Suprapubic skin (tissue), 4 donors: ENCODE measurements at places on chromosomes 1 and 21.

DNA sequence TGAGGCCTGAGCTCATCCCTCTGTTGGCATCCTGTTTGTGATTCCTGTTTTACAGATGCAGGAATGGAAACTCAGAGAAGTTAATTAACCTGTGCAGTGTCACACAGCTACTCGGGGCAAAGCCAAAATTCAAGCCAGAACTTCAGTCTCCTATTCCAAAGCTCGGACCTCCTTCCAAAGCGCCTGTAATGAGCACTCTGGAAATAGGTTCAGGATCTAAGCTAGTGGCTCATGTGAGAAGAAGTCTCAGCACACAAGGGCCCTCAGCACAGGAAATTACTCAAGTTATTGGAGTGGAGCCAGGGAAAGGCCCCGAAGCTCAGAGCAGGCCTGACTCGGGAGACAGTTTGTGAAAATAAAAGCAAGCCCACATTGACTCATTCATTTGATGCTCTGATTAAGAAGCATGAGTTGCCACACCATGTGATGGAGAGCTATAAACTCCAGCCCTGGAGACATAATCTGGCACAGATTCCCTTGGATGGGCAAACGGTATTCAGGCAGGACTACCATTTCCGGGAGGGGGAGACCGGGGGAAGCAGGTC lies 50.6 kb upstream of the LYST start:
- H3K4me3 ChIP-seq, result no peak overlapping the region
- H3K27me3 ChIP-seq, result no peaks in the 10 kb centered on the region
- DNase-seq, result peak; percentile 86
- H3K4me1 ChIP-seq, result peaks cover 55% of the 10 kb centered on the region
- H3K36me3 ChIP-seq, result no peaks in the 10 kb centered on the region
- peak overlapping the region; percentile 81 for H3K27ac ChIP-seq

DNA sequence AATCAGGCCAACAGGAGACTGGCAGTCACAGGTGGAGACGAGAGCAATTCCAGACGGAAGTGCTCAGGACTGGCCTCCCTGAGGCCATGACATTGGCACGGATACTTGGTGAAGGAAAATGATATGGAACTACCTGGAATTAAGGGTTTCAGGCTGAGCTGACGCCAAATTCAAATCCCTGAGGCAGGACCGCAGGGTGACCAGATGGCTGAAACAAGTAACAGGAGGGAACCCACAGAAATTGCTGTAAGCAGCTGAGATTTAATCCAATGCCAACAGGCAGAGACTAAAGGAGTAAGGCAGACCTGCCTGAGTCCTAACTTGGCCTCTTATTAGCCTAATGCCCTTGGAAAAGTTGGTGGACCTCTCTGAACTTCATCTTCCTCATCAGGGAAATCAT lies 76.2 kb downstream of the ERG start:
- no peaks in the 10 kb centered on the region for H3K27me3 ChIP-seq
- H3K4me3 ChIP-seq, result no peak overlapping the region
- no peaks in the 10 kb centered on the region for H3K36me3 ChIP-seq
- no peak overlapping the region for H3K27ac ChIP-seq

DNA sequence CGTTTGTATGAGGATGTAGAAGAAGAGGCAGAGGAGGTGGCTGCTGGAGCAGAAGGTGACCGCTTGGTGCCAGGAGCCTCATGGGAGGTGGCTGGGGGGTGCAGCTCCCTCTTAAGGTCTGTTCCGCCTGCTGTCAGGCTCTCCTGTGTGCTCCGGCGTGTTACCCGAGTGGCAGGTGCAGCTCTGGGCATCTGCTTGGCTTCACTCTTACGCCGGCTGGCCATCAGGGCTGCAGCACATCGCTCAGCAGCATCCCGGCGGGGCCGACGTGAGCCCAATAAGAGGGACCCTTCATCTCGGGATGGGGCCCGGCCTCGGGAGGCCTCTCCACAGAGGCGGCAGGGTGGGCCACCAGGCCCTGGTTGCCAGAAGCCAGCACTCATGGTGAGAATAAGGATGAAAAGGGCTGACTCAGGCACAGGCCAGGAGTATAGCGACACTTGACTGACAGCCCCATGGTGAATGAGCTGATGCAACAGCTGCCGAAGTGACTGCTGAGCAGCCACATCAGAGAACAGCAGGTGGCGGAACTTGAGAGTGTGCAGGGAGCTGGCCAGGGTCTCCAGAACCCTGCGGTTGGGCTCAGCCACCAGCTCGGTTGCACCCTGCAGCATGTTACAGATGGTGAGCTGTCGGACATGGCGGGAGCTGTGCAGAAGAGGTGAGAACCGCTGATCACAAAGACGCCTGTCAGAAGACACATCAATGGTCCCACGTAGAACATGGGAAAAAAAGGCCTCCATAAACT lies 17.5 kb downstream of the LRRC41 start:
- H3K27me3 ChIP-seq, result no peaks in the 10 kb centered on the region
- H3K36me3 ChIP-seq, result peaks cover 61% of the 10 kb centered on the region
- no peaks in the 10 kb centered on the region for H3K4me1 ChIP-seq
- H3K27ac ChIP-seq, result no peak overlapping the region
- no peak for DNase-seq

DNA sequence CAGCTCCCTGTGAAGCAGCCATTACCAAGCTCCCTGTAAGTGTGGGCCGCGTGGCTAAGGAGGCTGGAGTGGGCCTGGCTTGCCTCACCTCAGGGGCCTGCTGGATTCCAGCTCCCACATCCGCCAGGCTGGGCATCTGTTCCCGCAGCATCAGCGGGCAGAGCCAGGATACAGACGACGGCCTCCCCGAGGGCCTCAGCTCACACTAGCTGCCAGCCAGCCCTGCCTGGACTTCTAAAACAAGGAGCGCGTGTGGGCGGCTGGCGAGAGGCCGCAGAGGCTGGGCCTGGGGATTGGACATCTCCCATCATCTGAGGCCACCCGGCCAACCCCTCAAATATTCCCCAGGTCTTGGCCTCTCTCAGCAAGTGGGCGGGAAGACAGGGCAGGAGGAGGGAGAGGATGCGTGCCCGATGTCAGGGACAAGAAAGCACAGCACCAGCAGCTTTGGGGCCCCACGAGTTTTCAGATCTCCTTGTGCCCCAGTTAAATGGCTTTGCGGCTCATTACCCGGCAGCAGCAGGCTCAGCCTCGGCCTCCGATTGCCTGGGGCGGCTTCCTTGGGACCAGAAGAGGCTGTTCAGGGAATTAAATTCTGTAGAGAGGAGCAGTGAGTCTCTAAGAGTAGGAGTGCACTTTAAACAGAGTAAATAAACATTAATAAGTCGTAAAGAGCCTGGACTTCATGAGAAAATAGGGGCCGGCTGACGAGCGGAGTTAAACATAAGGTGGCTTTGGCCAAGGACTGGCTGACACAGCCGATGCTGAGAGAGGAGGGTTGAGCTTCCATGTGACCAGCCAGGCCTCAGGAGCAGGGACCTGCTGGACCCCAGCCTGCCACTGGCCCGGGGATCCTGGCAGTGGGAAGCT lies 208.9 kb upstream of the C1orf174 start:
- H3K27me3 ChIP-seq, result peaks cover 13% of the 10 kb centered on the region
- no peaks in the 10 kb centered on the region for H3K4me1 ChIP-seq
- H3K36me3 ChIP-seq, result no peaks in the 10 kb centered on the region
- peak; percentile 35 for DNase-seq
- no peak overlapping the region for H3K27ac ChIP-seq

GRCh38 chr21:34086887-34087306 lies 13.5 kb downstream of the MRPS6 start:
- H3K4me1 ChIP-seq, result peaks cover 11% of the 10 kb centered on the region
- H3K27me3 ChIP-seq, result no peaks in the 10 kb centered on the region
- H3K36me3 ChIP-seq, result no peaks in the 10 kb centered on the region
- no peak overlapping the region for H3K27ac ChIP-seq
- no peak for DNase-seq
- no peak overlapping the region for H3K4me3 ChIP-seq

GRCh38 chr1:25184001-25184762 lies 48.1 kb downstream of the SYF2 start:
- H3K36me3 ChIP-seq, result no peaks in the 10 kb centered on the region
- H3K4me3 ChIP-seq, result no peak overlapping the region
- no peak overlapping the region for H3K27ac ChIP-seq
- peaks cover 5% of the 10 kb centered on the region for H3K4me1 ChIP-seq
- no peak for DNase-seq

DNA sequence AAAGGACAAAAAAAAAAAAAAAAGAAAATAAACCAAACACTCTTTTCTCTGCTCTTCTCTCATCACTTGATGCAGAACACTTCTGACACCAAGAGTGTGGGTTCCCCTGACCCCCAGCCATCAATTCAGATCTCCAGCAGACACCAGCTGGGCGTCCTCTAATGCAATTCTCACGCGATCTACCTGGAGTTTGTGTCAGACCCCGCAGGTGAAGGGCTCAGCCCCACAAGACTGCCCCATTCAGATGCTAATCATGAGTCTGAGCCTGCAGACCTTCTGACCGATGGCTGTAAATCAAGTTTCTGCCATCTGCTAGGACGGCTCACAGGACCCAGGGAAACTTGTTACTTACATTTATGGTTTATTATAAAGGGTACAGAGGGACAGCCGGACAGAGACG lies 133.6 kb upstream of the C1orf174 start:
- peaks cover 26% of the 10 kb centered on the region for H3K27me3 ChIP-seq
- no peak overlapping the region for H3K27ac ChIP-seq
- DNase-seq, result no peak
- no peaks in the 10 kb centered on the region for H3K4me1 ChIP-seq
- H3K4me3 ChIP-seq, result no peak overlapping the region

DNA sequence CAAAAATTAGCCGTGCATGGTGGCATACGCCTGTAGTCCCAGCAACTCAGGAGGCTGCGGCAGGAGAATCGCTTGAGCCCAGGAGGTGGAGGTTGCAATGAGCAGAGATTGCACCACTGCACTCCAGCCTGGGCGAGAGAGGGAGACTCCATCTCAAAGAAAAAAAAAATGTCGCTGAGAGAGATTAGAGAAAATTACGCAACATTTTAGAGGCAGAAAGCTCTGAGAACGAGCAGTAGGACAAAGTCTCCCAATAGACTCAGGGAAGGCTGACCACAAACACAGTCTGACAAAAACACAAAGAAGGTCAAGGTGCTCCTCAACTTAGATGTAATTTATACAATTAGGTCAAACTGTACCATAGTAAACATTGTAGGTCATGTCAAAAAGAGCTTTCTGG lies 367.6 kb upstream of the ZRANB2 start:
- H3K4me1 ChIP-seq, result no peaks in the 10 kb centered on the region
- no peaks in the 10 kb centered on the region for H3K36me3 ChIP-seq
- no peak for DNase-seq

GRCh38 chr1:204473400-204473965 lies 21.1 kb downstream of the PIK3C2B start:
- no peaks in the 10 kb centered on the region for H3K27me3 ChIP-seq
- peaks cover 34% of the 10 kb centered on the region for H3K4me1 ChIP-seq
- peaks cover 12% of the 10 kb centered on the region for H3K36me3 ChIP-seq
- no peak overlapping the region for H3K4me3 ChIP-seq

DNA sequence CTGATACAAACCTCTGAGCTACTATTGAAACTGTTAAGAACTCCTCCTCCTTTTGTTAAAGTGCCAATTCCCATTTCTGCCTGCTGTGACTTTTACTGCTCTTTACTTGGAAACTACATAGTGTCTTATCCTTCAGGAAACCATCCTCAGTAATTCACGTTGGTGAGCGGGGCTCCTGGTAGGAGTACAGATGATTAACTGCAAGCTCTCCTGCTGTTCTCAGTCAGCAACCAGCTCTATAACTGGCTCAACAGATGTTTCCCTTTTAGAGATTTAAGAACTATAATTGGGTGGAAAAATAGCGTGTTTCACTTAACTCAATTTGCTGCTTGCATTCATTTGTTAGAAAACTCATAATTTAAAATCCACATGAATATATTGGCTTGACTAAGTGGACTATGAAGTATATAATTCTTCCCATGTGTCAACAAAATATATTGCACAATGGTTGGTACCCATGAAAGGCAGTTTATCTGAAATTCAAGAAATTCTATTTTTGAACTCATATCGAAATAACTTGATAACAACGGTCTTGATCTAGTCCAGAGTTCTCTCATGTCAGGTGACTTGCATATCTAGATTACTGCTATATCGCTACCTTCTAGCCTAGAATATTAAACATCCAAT lies 574.0 kb downstream of the KCNT2 start:
- no peak overlapping the region for H3K27ac ChIP-seq
- no peak overlapping the region for H3K4me3 ChIP-seq
- H3K36me3 ChIP-seq, result no peaks in the 10 kb centered on the region
- H3K4me1 ChIP-seq, result no peaks in the 10 kb centered on the region
- DNase-seq, result no peak
- no peaks in the 10 kb centered on the region for H3K27me3 ChIP-seq

DNA sequence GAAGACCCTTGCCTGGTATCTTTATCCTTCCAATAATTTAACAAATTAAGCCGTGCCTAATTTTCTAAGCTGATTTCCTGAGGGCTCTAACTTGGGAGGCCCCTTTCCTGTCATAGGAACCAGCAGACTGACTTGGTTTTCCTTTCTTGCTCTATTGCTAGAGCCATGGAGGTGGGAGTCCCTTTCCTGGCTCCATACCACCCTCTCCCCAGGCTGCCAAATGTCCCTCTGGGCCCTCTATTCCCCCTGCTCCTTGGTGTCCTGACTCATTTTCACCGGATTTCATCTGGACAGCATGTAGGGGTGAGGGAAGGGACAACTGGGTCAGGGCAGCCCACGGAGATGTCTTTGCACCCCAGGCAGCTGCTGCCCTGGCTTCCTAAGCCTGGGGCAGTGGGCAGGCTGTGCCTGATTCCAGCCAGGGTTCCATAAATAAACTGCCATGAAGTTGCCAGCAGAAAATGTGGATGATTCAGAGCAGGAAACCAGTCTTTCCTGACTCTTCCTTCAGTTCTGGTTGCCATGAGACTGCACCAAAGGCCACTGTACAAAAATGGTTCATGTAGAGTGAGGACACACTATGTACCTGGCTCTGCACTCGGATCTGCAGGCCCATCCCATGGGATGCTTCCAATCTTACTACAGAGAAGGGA lies 38.0 kb upstream of the SERBP1 start:
- H3K27me3 ChIP-seq, result no peaks in the 10 kb centered on the region
- H3K4me3 ChIP-seq, result no peak overlapping the region
- H3K36me3 ChIP-seq, result no peaks in the 10 kb centered on the region
- H3K27ac ChIP-seq, result no peak overlapping the region
- peaks cover 27% of the 10 kb centered on the region for H3K4me1 ChIP-seq
- no peak for DNase-seq
